ENCODE measurements at places on chromosomes 11 and 22.

DNA sequence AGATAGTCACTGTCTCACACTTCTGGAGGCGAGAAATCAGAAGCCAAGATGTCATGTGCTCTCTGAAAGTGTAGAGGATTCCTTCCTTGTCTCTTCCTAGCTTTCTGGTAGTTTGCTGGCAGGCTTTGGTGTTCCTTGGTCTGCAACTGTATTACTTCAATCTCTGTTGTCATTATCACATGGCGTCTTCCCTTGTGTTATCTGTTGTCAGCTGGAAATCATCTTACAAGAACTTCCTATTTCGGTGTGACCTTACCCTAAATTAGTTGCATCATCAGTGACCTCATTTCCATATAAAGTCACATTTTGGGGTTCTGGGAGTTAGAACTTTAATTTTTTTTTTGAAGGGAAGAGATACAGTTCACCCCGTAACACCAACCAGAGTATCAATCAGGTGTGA lies 3.3 kb upstream of the LIN7C start:
- DNase-seq, result no peak

GRCh38 chr22:29074276-29074772 lies 1.5 kb downstream of the KREMEN1 start:
- no peak for DNase-seq

- no peak for DNase-seq
These were observed 100.1 kb downstream of the KCNQ1OT1 start for GRCh38 chr11:2599561-2600189.

GRCh38 chr11:1157645-1158591 lies at the start of gene MUC5AC:
Gene MUC5AC (plus strand): TSS chr11:1157953. CDS start chr11:1158000, 47 bp downstream.
- DNase-seq, result peak; percentile 71

GRCh38 chr11:86765203-86765602 lies 35.1 kb upstream of the PRSS23 start:
- DNase-seq, result no peak

All from cardiac septum (tissue), 1 donor.